Activated gamma-delta T cell treated with anti-CD3 and anti-CD28 coated beads, Interleukin-2, amount 50 U/mL, for 16 hours (primary cell): ENCODE measurements at places on chromosomes 11 and 22.

- DNase-seq: no peak
Measured at GRCh38 chr11:640021-640706, 3.1 kb downstream of the DRD4 start.

DNA sequence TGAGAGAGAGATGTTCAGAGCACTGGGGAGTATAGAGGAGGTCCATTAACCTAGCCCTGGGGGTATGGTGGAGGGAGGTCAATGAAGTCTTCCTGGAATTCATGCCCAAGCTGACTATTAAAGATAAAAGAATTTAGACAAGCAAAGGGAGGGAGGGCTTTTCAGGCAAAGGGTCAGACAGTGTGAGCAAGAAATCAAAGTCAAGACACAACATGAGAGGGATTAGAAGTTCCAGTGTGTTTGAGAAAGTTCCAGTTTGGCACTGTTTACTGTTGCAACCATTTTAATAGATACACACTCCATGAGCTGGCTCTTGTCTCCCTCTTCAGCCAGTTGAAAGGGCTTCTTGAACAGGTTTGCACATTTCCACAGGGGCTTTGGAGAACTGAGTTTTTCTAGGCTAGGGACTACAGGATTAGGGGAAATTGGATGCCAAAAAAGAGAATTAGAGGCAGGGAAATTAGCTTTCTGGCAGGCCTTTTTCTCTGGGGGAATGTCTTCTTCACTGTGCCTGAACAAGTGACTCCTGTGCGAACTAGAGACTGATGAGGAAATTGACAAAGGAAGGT lies 14.7 kb upstream of the NNMT start:
- DNase-seq: no peak

GRCh38 chr22:46876357-46876934 lies 114.0 kb downstream of the TBC1D22A start:
- no peak for DNase-seq

GRCh38 chr11:2898366-2899079 lies 12.9 kb upstream of the CDKN1C start:
- DNase-seq: peak; percentile 38

DNA sequence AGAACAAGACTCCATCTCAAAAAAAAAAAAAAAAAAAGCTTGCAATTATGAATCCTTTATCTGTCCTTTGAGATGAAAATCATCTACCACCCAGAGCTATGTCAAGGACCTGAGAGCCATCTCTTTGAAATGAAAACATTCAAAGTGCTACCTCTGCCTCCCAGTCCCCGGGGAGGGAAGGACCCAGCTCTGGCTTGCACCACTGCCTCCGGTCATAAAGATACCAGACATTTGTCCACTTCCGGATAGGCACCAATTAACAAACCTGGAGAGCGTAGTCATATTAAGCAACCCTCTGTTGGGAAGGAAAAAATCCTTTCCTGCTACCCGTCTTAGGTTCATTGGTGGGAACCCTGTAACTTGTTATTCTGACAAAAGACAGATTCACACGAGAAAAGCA lies 98.6 kb downstream of the ARHGAP8 start:
- no peak for DNase-seq

GRCh38 chr11:2207773-2208621 lies 36.4 kb upstream of the TH start:
- no peak for DNase-seq
